HFFc6 (cell line): ENCODE measurements at places on chromosomes 2 and 18. TPM values are rescaled to one million over a fixed set of nuclear protein-coding genes. Genes with fewer than 3 reads are reported as not detected.

Gene GALR1
- not detected in 3 replicates for total RNA-seq

Gene MC2R
- not detected in 3 replicates for total RNA-seq

Gene TNFRSF11A
- not detected in 3 replicates for total RNA-seq

Gene REEP1
- 0.18 and 0.23 TPM in 2 replicates for total RNA-seq

Gene DES
- total RNA-seq, result 0.09 to 0.31 TPM (median 0.19 TPM) in 3 replicates

Gene INO80C
- 10.5 to 13.3 TPM (median 10.8 TPM) in 3 replicates for total RNA-seq

Gene CCDC74B
- 3.0 to 5.9 TPM (median 4.4 TPM) in 3 replicates for total RNA-seq

Gene SAG
- not detected in 3 replicates for total RNA-seq

Gene PTRHD1
- 31.5 to 44.4 TPM (median 33.3 TPM) in 3 replicates for total RNA-seq

Gene ASB1
- total RNA-seq, result 54.8 to 75.2 TPM (median 66.6 TPM) in 3 replicates
